Cardiac muscle cell (in vitro differentiated cells and primary cell): ENCODE measurements at places on chromosomes 16 and 17. TPM values are rescaled to one million over a fixed set of nuclear protein-coding genes. Genes with fewer than 3 reads are reported as not detected.

GRCh38 chr17:72943826-72944689, 148.4 kb downstream of the SLC39A11 start:
- H3K27me3 ChIP-seq = no peaks in the 10 kb centered on the region
- H3K4me1 ChIP-seq = no peaks in the 10 kb centered on the region
- no peak overlapping the region for H3K4me3 ChIP-seq

KRT16 gene
- not detected in 2 replicates for total RNA-seq

DNA sequence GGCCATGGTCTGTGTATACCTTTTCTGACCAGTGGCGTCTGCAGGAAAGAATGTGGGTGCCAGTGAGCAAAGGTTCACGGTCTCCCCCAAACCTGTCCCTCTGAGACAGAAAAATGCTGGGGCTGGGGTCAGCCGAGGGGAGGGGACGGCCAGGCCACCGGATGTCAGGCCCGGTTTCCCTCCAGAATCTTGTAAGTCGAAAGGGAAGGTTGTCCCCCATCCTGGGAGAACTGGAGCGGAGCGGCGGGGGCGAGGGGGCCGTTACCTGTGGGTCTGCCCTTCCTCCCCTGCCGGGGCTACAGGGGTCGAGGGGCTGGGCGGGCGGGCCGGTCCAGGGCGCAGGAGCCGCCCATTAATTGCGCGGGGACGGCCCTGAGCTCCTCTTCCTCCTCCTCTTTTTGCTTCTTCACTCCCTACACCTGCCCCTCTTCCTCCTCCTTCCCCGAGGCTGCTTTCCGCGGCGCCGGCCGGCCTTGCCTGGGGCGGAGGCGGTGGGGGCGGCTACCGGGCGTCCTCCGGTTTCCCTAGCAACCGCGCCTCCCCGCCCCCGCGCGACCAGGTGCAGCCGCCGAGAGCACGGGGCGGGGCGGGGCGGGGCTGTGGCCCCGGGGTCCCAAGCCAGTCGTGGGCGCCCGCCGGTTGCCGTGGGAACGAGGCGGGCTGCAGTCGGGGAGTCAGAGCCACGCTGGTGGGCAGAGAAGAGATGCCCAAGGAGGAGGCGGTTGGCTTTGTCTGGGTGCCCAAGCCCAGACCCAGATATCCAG, at the start of gene MARCHF10:
TSS of gene MARCHF10 (minus strand) at position 503 of the 764 bp plus-strand sequence. CDS start 6,579 bp downstream, outside the sequence.
- DNase-seq = no peak
- peaks cover 13% of the 10 kb centered on the region for H3K4me1 ChIP-seq
- H3K27me3 ChIP-seq = no peaks in the 10 kb centered on the region
- H3K4me3 ChIP-seq = peak within 1 kb of the TSS; percentile 35
- H3K27ac ChIP-seq = no peak within 1 kb of the TSS
- H3K36me3 ChIP-seq = no peaks in the 10 kb centered on the region

RPAIN gene
- total RNA-seq = 117 and 185 TPM in 2 replicates

NUDT7 gene
- 11.8 and 12.2 TPM in 2 replicates for total RNA-seq

NXPH3 gene
- 8.1 and 9.0 TPM in 2 replicates for total RNA-seq

SLC5A10 gene
- total RNA-seq = 0.06 TPM in 1 of 2 replicates, not detected in the other

PRR35 gene
- total RNA-seq = 0.14 and 0.66 TPM in 2 replicates

DNA sequence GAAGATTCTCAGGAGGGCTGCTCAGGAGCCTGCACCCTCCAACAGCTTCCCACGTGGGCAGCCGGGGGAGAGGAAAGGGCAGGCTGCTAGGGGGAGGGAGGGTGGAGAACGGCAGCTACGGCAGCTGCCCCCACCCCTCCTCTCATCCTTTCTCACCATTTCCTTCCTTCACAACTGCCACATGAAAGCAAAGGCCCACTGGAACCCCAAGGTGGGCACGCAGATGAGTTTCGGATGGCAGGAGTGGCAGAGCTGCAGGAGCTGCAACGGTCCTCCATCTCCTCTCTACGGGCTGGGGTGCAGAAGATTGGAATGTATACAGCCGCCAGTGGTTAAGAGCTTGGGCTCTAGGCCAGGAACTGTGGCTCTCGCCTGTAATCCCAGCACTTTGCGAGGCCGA, 77.7 kb downstream of the GAS7 start:
- DNase-seq = no peak
- H3K27ac ChIP-seq = no peak overlapping the region
- no peaks in the 10 kb centered on the region for H3K27me3 ChIP-seq
- no peak overlapping the region for H3K4me3 ChIP-seq

DNA sequence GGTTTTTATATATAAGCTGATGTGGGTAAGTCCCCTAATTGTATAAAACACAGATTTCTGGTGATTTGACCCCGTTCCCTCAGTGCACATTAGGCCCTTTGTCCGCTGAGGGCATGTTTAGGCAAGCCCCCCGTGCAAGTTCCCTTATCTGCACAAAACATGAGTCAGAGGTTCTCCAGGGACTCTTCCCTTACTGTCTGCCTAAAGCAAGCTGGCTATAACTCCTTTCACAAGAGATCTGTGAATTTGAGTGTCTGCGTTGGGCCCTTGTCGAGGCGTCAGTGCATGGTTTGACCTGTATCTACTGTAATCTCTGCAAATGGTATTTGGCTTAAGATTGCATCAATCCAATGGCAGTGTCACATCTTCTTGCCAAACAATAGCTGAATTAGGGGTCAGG, 712.8 kb downstream of the CDH8 start:
- H3K27me3 ChIP-seq = no peaks in the 10 kb centered on the region
- no peak for DNase-seq
- no peak overlapping the region for H3K4me3 ChIP-seq
- no peaks in the 10 kb centered on the region for H3K36me3 ChIP-seq
- H3K4me1 ChIP-seq = no peaks in the 10 kb centered on the region

DNA sequence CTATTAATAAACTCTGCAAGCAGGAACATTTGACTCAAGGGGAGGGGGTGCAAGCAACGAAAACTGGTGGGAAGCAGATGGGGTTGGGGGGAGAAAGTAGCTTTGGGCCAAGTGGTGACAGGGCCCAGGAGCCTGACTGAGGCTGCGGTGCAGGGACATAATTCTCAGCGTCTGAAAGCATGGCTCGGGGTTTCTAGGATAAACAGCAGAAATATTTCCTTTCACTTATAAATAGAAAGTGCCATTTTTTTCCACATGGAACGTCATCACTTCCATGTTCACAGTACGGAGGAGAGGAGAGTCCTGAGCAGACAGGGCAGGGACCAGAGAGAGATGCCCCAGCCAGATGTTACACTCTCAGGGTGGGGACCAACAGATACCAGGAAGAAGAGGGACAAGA, 197.1 kb downstream of the ZFHX3 start:
- H3K27ac ChIP-seq = no peak overlapping the region
- H3K4me3 ChIP-seq = no peak overlapping the region
- H3K36me3 ChIP-seq = no peaks in the 10 kb centered on the region
- no peaks in the 10 kb centered on the region for H3K27me3 ChIP-seq
- peaks cover 43% of the 10 kb centered on the region for H3K4me1 ChIP-seq
- DNase-seq = no peak

DNA sequence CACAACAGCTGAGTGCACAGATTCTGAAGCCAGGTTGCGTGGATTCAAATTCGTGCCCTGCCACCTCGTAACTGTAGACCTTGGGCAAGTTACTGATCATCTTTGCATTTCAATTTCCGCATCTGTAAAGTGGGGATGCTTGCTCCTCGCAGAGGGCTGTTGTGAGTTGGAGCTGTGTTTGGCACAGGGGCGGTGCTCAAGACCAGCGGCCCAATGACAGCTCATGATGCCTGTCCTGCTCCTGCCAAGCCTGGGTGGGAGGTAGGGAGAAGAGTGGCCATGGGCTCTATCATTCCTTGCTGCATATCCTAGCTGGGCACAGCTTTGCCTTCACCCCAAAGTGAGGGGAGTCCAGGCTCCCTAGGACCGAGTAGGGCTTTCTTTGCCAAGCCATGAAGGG, 12.6 kb downstream of the NXPH3 start:
- H3K27ac ChIP-seq = no peak overlapping the region
- H3K4me1 ChIP-seq = peaks cover 8% of the 10 kb centered on the region

- DNase-seq = no peak
- H3K4me3 ChIP-seq = no peak overlapping the region
- no peaks in the 10 kb centered on the region for H3K36me3 ChIP-seq
- H3K27me3 ChIP-seq = no peaks in the 10 kb centered on the region
- H3K4me1 ChIP-seq = peaks cover 9% of the 10 kb centered on the region
These were observed 32.2 kb downstream of the NAGPA start for GRCh38 chr16:5001571-5001970.

- H3K36me3 ChIP-seq = no peaks in the 10 kb centered on the region
- H3K4me3 ChIP-seq = peak overlapping the region; percentile 38
- no peaks in the 10 kb centered on the region for H3K27me3 ChIP-seq
- no peak overlapping the region for H3K27ac ChIP-seq
These were observed 635 bp downstream of the SCPEP1 start for GRCh38 chr17:56978441-56979090.

- H3K27ac ChIP-seq = peak overlapping the region; percentile 82
- H3K4me1 ChIP-seq = peaks cover 19% of the 10 kb centered on the region
- peak overlapping the region; percentile 46 for H3K4me3 ChIP-seq
These were observed 818 bp upstream of the CBX8 start for GRCh38 chr17:79797492-79798298.

DNA sequence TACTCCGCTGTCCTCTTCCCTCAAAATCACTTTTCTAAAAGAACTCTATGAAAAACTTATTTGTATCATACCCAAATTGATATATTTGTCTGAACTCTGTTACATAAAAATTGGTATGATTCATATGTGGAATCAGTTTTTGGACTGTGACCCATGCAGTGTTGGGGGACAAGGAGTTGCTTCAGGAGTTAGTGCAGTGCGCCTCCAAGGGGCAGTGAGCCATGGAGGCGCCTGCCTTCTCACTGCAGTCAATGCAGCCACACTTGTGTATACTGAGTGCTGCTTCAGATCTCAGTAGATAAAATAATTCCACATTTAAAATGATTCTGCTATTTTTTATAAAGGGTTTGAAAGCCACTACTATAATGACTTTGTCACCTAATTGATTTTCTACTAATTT, 32.5 kb downstream of the DGKE start:
- no peak overlapping the region for H3K27ac ChIP-seq
- H3K27me3 ChIP-seq = no peaks in the 10 kb centered on the region

SLC16A11 gene
- total RNA-seq = 0.39 and 1.1 TPM in 2 replicates
